ENCODE measurements at places on chromosomes 4 and X. TPM values are rescaled to one million over a fixed set of nuclear protein-coding genes. Genes with fewer than 3 reads are reported as not detected.

- no peak for DNase-seq
These were observed 247.1 kb upstream of the PITX2 start for GRCh38 chr4:110869862-110870572.

- DNase-seq = no peak
These were observed 14.4 kb downstream of the SHROOM4 start for GRCh38 chrX:50799531-50799961.

- DNase-seq = no peak
These were observed 147.4 kb downstream of the CDS1 start for GRCh38 chr4:84730375-84730774.

ATP2B3 gene
- 5.6 TPM for total RNA-seq

DNA sequence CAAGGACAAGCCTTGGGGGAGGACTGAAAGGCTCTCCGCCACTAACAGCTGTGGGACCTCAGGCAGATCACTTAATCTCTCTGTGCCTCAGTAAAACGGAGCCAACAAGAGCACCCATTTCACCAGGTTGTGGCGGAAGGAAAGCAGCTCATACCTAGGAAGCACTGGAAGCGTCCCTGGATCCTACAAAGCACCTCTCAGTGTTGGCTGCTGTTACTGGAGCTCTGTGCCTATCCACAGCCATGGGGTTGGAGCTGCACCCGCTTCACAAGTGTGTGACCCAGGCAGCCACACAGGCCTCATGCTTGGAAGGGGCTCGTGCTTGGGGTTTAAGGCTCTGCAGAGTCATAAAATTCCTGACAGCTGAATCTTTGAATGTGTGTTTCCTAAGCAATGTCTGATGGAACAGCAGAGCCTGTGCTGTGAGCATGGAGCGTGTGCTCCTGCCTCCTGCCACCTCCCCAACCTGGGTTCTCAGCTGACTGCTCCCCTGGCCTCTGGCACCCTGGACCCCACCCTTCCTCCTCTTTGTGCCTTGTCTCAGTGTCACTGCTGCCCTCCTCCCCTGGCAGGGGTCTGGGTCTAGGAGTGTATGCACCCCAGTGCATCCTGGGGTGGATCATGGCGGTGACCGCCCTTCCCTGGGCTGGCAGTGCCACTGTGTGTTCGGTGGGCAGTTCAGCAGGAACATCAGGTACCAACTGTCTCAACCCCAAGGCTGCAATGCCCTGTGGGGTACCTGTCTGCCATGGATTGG, 14.4 kb upstream of the MAN2B2 start:
- DNase-seq = no peak

GRCh38 chrX:115378471-115378870, 89.0 kb downstream of the LUZP4 start:
- no peak for DNase-seq

FAM47E gene
- total RNA-seq = 7.3 TPM

DNA sequence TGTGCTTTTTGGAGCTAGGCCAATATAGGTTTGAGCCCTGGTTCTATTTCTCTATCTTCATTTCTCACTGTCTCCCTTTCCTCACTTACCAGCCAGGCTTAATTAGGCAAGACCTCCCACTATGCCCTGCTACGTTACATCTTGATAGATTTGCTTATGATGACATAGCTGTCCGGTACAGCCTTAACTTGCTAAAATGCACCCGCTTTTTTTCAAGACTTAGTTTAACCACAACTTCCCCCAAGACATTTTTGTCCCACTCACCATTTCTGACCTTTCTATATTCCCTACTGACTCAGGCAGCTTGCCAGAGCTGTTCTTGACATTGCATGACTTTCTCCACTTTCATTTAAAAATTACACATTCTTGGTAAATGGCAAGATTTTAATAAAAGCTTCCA, 152.6 kb downstream of the MID1 start:
- DNase-seq = no peak

DNA sequence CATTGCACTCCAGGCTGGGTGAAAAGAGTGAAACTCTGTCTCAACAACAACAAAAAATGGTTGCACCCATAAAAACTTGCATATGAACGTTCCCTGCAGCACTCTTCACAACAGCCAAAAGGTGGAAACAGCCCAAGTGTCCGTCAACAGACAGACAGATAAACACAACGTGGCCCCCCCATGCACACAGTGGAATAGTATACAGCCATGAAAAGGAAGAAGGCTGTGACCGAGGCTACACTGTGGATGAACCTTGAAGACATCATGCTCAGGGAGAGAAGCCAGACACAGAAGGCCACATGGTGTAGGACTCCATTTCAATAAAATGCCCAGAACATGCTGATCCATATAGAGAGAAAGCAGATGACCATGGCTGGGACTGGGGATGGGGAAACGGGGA, 33.5 kb upstream of the ASMTL start:
- no peak for DNase-seq

MED12 gene
- 27.3 TPM for total RNA-seq

DNA sequence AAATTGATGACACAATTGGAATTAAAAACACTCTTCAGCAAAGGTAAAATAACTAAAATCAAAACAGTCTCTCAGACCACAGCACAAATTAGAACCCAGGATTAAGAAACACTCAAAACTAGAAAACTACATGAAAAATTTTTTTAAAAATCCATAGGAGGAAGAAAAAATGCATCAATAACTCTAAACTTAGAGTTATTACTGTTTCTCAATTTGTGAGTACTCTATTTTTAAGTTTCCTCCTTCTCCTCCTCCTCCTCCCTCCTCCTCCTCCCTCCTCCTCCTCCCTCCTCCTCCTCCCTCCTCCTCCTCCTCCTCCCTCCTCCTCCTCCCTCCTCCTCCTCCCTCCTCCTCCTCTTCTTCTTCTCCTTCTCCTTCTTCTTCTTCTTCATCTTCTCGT, 1395.7 kb downstream of the STIM2 start:
- no peak for DNase-seq

DNA sequence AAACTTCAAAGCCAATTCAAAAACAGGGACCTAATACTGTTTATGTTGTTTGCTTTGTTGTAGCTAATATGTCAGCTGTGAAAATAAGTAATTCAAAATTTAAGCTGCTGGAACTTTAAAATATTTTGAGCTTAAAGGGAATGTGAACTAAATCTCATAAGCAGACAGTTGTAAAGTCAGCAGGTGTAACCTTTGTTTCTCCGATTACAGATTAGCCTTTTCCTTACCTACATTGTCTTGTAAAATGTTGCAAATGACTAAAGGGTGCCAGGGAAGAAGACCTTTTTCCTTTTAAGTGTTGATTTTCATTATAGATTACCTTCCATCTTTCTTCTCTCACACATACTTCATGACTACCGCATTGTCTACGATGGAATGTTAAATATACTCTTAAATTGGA, 405.1 kb downstream of the KCNIP4 start:
- DNase-seq = no peak

GRCh38 chrX:39112143-39112542, 310.9 kb downstream of the MID1IP1 start:
- no peak for DNase-seq

SEL1L3 gene
- total RNA-seq = 38.7 TPM

DNA sequence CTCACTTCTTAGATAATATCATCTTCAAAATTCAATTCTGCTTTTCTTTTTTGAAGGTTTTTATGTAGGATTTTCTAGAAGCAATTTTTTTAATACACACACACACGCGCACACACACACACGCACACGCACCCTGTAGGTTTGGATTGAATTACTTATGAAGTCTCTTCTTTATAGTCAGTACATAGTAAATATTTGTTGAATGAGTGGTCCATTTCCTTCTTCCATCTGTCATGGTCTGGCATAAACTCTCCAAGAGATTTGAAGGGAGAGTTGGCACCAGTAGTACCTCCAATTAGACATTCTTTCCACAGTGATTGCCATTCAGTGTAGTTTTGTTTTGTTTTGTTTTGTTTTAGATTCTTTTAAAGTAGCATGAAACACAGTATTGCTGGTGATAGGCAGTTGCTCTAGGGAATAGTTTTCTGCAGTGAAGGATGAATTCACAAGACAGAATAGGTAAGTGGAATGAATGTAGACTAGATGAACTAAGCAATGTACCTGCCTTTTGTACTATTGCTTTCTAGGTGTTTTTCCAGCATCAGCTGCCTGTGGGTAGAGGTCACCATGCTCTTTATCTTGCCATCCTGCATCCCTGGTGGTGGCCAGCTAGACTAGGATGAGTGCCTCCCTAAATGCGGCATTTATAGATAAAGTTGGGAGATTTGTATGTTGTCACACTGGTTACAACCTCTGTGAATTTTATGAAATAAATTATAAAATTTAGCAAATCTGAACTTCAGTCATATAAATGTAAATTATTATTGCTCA, 20.5 kb downstream of the PDLIM5 start:
- DNase-seq = no peak

GRCh38 chr4:72900952-72901351, 168.6 kb downstream of the COX18 start:
- DNase-seq = no peak

DNA sequence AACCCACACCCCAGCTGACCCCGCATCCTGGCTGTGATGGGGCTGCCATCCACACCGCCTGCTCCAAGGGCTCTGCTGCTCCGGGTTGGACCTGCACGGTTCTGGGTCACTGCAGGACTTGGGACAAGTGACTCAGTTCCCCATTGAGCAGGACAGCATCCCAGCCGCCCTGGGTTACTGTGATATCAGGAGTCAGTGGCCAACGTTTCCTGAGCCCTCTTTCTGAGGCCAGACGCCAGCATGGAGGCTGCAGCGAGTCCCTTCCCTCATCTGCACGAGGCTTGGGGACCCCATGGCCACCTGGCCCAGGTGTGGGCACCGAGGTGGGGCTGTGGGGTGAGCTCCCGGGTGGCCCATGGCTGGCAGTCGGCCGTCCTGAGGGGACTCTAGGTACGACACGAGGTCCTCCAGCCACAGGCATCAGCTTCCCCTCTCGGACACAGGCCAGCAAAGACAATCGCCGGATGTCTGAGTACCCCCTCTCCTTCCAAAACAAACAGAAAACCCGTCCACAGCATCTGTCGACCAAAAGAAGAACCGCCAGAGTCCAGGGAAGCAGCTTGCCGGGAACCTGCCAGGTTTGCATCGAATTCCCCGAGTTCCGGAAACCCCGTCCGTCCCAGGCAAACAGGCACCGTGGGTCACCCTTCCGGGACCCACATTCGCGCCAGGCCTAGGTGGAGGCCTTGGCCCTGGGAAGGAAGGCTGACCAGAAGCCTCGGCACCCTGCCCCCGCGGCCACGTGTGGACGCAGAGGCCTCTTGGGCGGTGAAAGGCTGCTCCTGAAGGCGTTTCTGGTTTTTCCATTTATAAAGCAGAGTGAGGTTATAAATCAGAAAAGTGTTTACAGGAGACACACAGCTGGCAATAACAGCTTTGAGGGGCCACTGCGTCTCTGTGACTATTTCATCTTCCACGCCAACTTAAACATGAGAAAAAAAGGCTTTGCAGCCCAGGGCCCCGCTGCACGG, 136.0 kb downstream of the FAM53A start:
- no peak for DNase-seq

HSFX3 gene
- not detected for total RNA-seq

ANAPC4 gene
- total RNA-seq = 44.2 TPM

DNA sequence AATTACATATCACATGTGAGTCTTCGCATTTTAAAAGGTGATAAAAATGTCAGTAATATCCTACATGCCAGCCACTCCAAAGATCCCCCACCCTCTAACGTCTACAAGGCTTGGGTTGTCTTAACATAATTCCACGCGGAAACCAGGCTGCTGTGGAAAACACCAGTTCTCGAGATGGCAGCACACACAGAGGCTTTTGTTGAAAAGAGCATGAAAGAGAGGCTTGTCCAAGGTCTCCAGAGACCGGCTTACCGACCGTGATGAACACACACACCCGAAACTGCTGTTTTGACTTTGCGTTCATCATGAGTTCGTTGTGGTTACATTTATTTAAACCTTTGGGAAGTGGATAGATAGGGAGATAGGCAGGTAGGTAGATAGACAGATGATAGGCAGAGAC, 87.9 kb downstream of the CRLF2 start:
- no peak for DNase-seq

UGT2A1 gene
- not detected for total RNA-seq

- no peak for DNase-seq
These were observed 5.8 kb downstream of the CCKAR start for GRCh38 chr4:26484516-26484915.

GRCh38 chr4:89744914-89745313, 92.0 kb downstream of the SNCA start:
- DNase-seq = no peak

DNA sequence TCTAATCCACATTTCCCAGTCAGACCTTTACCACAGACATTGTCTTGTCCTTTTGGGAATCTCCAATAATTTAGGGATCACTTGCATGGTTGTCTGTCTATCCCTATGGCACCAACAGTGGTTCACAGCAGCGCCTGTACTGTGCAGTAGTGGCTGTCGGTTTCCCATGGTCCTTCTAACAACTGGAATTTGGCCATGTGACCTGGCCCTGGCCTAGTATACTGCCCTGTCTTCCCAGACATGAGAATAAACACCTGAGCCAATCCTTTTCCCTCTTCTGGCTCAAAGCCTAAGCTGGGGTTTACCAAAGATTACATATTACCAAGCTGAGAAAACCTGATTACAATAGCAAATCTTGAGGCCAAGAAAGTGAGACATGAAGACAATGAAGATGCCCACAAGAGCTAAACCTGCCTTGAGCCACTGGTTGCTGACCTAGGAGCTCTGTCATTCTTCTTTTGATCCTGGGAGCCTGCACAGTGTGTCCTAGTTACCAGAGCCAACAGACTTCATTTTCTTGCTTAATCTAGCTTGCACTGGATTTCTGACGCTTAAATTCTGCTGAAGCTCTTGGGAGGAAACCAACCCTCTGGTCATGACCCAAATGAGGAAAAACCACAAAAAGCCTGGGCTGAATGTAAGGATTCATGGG, 92.1 kb downstream of the SCD5 start:
- peak; percentile 10 for DNase-seq

DNA sequence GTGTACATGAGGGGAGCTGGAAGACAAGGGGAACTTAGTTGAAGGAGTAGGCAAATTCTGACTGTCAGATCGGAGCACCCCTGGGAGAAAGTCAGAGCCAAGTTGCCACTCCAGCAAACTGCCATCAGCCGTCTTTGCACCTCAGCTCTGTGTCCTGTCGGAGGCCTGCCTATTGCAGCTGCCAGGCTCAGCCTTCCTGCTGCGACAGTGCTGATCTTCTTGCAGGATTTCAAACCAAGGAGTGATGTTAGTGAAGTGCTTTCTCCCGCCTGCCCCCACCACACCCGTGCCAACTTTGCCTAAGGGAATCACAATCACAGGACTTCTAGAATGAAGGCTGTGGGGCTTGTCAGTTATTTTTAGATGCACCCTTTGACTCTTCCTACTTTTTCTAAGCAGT, 185.3 kb downstream of the KIT start:
- no peak for DNase-seq

DNA sequence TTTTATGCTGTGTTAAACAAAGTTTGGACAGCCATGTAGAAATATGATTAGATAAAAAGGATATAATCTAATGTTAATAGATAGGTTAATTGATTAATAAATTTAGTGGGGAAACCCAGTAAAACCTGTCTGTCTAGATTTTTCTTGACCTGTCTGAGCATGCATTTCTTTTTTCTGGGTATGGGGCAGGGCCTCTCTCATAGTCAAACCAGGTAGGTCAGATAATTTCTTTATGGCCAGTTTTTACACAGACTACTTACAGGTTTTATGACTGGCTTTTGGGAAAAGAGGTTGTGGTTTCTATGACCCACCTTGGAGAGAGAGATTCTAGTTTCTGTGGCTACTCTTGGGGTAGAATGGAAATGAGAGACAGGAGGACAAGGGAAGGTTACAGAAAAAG, 135.6 kb upstream of the EPHA5 start:
- no peak for DNase-seq
